Astrocyte (in vitro differentiated cells and primary cell): ENCODE measurements at places on chromosomes 12 and 14.
A peak's percentile ranks its signal among the peaks of the same experiment; 100 is the strongest.

DNA sequence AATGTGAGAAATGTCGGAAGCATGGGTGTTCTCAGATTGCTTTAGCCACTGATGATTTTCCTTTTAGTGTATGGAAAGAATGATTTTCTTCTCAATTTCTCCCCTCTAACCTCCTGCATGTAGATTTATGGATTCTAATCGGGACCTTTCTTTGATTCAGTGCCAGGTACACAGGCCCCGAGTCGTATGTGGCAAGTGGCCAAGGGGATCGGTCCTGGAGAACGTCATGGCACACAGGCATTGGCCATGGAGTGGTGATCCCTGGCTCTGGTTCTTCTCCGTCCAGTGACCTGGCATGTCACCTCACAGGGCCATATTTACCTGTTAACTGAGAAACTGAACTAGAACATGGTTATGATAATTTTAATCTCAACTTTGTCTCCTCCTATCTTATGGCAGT, 58.1 kb downstream of the ETV6 start:
- DNase-seq, result no peak

DNA sequence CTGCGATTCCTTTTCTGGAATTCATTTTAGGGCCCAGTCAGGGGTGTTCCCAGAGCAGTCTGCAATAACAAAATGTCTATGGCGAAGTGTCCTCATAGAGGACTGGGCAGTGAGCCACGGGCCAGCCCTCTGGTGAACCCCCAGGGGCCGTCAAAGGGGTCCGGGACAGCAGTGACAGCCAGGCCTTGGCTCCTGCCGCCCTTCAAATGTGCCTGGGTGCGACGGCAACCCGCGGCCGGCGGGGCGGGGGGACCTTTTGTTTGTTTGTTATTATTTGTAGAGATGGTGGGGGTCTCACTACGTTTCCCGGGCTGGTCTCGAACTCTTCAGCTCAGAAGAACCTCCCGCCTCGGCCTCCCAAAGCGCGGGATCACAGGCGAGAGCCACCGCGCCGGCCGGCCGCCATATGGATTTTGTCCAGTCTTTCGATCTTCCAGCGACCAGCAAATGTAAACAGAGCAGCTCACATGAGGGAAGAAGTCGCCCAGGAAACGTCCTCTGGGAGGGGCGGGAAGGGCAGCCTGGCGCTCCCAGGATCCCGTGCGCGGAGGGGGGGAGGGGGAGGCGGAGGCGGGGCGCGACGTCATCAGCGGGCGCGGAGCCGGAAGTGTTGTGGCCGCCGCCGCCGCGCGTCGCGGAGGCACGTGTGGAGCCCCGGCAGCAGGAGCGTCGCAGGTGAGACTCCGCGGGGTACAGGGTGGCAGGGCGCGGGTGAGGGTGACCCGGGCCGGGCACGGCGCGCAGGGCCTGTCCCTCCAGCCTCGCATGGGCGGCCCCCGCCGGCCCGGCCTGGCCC, at the start of gene TRMT61A:
Gene TRMT61A, plus strand, starts transcription at position 610 of the 796 bp plus-strand sequence. CDS start 783 bp downstream, outside the sequence.
- peak; percentile 79 for DNase-seq

GRCh38 chr12:130555628-130556485, 160.2 kb downstream of the RIMBP2 start:
- DNase-seq, result no peak

GRCh38 chr12:102951841-102952240, 5.6 kb upstream of the ASCL1 start:
- no peak for DNase-seq

DNA sequence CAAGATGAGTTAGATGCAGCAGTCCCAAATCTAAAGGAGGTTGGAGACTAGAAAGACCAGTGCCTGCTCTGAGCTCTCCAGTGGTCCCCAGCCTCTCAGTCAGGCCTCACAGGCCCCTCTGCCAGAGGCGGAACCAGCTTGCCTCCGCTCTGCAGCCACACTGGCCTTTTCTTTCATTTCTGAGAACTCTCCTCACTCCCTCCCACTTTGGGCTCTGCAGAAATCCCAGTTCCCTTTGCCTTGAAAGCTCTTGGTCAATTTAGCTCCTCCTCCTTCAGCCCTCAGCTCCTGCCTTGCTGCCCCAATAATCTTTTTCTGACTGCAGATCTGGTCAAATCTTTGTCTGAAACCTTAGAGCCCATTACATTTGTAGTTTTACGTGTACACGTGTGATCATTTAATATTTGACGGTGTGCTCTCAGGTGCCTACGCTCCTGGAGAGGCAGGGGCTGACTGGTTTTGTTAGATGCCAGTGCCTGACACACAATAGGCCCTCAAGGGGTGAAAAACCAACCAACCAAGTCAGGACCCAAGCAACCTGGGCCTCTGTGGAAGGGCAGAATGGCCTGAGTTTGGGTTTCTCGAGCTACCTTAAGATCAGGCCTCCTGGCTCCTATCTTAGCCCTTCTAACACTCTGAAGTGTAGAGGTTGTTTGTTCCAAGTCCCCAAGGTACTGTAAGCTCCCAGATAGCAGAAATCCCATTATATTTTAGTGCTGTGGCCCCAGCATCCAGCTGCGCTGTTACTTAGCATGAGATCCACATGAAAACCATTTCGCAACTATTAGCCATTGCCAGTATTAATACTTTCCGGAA, 1.1 kb upstream of the NUDT4 start:
- no peak for DNase-seq

GRCh38 chr12:110090266-110091135, 33.7 kb upstream of the IFT81 start:
- DNase-seq, result no peak

DNA sequence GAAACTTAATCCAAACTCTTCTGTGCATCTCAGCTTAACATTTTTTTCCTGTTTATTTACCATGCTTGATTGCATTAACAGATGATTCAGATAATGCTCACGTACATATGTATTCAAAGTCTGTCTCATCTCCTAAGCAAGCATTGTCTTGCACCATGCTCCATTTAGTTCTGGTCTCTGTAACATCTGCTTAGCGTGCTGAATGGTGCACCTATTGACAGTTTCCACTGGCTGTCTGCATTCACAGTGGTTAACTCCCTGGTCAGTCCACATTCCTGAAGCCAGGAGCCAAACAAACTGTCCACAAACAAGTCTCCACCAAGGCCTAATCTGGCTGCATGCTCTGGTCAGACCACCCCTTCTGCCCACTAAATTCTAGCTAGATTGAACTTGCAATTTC, 83.9 kb downstream of the KNTC1 start:
- DNase-seq, result peak; percentile 3

DNA sequence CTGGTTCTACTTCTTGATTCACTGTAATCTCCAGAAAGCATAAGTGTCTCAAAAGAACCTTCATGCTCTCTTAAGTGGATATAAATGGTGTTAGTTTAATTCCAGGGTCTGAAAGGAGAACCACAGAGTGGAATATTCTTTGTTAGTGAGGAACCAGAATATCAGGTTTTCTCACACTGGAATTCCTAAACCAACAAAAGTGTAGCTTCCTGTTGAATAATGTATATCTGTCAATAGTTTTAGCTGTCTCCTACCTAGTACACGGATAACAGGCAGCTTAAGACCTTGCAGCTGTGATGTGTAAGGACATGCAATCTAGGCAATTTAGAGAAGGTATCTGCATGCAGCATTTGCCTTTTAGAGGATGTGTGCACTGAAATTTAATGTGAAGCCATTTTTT, 24.0 kb downstream of the LRIG3 start:
- DNase-seq, result no peak

GRCh38 chr12:128381541-128381940, 114.6 kb downstream of the TMEM132C start:
- DNase-seq, result no peak

DNA sequence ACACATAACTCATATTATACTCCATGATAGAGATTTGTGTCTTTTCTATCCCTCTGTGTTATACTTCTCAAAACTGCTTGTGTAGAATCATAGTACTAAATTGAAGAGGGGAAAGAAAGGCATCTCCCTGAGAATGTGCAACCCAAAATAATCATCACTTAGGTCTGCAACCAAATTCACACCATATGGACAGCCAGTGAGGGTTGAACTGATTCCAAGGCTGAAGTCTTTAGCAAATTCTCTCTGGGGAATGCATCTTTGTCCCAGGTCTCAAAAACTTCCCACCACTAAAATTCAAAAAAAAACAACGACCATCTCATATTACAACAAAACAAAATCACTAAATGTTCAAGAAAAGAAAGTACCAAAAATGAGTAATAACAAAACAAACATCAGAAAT, 11.0 kb downstream of the ZFC3H1 start:
- no peak for DNase-seq
